Muscle of leg (tissue), 16 donors: ENCODE measurements at places on chromosomes 1 and 21. TPM values are rescaled to one million over a fixed set of nuclear protein-coding genes. Genes with fewer than 3 reads are reported as not detected.

GRCh38 chr1:68047659-68048026 is 2.8 kb downstream of the DIRAS3 start:
- DNase-seq = no peak

GRCh38 chr1:39387452-39387851 is 104.0 kb upstream of the BMP8A start:
- no peak for DNase-seq

- peak; percentile 79 for DNase-seq
Observed at GRCh38 chr1:217040711-217041455, 317.7 kb upstream of the ESRRG start.

DNA sequence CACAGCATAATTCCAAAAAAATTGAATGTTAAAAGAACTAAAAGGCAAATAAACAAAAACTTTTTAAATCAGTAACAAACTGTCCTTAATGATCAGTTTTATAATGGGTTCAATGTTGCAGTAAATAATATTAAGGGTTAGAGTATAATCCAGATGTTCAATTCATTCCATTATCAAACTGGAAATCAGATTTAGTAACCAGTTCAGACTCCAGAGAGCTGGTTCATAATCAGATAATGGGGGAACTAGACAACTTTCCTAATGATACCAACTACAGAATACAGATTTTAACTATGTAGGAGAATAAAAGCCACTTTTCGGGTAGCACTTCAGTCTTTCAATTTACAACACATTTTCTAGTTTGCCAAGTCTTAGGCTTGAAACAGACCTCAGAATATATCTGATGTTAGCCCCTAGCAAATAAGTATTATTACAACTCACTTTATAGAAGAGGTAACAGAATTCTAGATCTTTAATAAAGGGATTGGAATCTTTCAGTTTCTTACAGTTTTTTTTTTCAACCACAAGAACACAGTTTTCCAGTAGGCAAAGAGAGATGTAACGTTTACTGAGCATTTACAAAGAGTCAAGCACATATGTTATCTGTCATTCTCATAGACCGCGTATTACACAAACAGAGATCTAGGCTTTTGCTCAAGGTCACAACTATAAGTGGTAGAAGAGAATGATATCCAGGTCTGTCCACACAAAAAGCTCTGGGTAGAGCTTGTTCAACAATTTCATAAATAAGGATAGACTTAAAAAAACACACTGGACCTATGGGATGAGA is 1.9 kb upstream of the DCAF6 start:
- peak; percentile 67 for DNase-seq

- DNase-seq = no peak
Observed at GRCh38 chr1:226629210-226629895, 80.8 kb downstream of the STUM start.

GRCh38 chr1:154925335-154926170 is 11.0 kb downstream of the PMVK start:
- no peak for DNase-seq

DNA sequence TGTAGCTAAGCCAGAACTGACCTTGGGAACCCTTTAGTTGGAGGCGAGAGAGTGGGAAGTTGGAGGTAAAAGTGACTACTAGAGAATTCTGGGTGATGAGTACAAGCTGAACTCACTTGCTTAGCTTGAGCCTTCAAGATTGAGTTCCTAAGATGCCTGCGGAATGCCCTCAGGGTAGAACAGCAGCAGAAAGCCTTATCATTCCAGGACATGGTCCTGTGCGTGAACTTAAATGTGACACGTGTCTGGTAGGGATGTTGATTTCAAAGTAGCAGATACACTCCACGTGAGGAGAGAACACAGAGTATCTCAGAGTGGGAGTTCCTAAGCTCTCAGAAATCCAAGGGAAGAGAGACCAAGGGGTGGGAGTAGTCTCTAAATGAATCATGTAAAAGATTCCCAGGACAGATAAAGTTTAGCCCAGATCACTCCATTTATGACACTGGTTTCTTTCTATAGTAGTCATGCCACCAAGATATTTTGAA is 60.1 kb downstream of the KCNK1 start:
- no peak for DNase-seq

DNA sequence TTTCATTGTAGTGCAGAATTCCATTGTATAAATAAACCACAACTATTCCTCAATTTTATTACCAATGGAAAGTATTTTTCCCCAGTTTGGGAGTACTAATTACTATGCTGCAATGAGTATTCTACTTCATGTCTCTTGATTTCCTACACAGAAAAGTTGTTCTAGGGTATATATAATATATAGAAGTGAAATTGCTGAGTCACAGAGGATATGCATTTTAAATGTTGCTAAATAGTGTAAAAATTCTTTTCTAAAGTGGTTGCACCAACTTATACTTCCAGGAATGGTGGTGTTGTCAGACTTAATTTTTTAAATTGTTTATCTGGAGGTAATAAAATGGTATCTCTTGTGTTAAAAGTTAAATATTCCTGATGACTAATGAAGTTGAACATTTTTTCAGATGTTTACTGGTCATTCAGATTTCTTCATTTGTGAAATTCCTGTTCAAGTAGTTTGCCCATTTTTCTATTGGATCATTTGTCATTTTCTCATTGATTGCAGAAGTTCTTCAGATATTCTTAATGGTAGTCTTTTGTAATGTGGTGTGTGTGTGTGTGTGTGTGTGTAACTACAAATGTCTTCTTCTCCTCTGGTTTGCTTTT is 19.1 kb upstream of the MYOG start:
- no peak for DNase-seq

DNA sequence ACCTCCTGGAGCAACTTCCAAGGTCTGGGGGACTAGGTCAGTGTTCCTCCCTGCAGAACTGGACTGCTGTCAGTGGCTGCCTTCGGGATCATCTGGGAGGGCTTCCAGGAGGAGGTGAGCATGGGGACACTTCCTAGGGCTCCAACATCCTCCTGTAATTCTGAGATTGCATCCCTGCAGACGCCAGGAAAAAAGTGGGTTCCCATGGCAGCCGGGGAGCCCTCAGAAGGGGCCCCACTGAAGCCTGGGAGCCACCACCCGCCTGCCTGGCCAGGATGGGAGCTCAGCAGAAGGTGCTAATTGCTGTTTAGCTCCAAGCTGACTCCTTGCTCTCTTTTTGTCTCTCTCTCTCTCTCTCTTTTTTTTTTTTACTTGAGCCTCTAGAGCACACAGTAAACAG is 16.1 kb upstream of the ARF1 start:
- DNase-seq = no peak

- DNase-seq = no peak
Observed at GRCh38 chr1:197284966-197285365, 16.9 kb downstream of the CRB1 start.

GRCh38 chr1:33001282-33001681 is 35.4 kb downstream of the AK2 start:
- DNase-seq = no peak

GRCh38 chr1:168628807-168629206 is 52.4 kb downstream of the XCL1 start:
- DNase-seq = no peak

The FOXO6 gene
- 3.5 TPM for total RNA-seq

The FCRL5 gene
- total RNA-seq = not detected

The MEX3A gene
- total RNA-seq = 9.4 TPM

The RGS18 gene
- 1.1 TPM for total RNA-seq

The NTMT2 gene
- 1.8 TPM for total RNA-seq

The PRDM16 gene
- total RNA-seq = 0.66 TPM

The THRAP3 gene
- 55.6 TPM for total RNA-seq

The NUAK2 gene
- 0.40 TPM for total RNA-seq

The GBP4 gene
- total RNA-seq = 2.7 TPM

The FAM167B gene
- 2.5 TPM for total RNA-seq

The SPTA1 gene
- total RNA-seq = 1.2 TPM
